ENCODE measurements at places on chromosomes 5 and 9.

DNA sequence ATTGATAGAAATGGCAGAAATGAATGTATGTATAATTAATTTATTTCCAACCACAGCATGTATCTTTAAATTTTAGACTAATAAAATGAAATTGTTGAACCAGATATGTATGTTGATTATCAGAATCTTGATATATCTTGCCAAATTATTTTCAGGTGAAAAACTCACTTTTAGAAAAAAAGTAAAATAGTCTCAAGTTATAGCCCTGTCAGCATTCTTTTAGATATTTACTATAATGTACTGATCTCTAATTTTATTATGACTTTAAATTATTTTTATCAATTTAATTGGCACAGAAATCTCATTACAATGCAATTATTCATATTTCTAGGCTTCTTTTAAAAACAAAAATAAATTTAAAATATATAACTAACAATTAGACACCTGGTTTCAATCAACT is 1990.4 kb upstream of the CDH6 start:
- DNase-seq, result no peak

GRCh38 chr9:12681620-12682019 is 11.6 kb upstream of the TYRP1 start:
- no peak for DNase-seq

GRCh38 chr5:34847056-34847455 is 8.1 kb downstream of the TTC23L start:
- no peak for DNase-seq

DNA sequence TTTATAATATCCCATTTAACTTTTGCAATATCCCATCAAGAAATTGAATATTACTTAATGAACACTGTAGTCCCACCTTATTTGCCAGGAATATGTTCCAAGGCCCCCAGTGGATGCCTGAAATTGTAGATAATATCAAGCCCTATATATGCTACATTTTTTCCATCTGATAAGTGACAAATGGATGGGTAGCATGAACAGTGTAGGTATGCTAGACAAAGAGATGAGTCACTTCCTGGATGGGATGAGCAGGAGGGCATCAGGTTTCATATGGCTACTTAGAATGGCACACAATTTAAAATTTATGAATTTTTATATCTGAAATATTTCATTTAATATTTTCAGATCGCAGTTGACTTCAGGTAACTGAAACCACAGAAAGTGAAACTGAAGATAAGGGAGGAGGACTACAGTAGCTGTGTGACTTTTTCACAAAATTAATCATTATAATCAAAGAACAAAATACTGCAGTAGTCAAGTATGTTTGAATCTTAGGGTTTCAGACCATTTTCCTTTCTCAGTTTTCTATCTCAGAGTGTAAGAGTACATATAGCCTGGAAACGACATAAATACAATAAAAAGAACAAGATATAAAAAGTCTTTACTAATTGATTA is 636.4 kb upstream of the ARRDC3 start:
- DNase-seq, result no peak

Measured in stimulated activated CD8-positive, alpha-beta memory T cell treated with anti-CD3 and anti-CD28 coated beads, Interleukin-15, amount 100 ng/mL, for 24 hours (primary cell).